Liver (tissue), 10 donors: ENCODE measurements at places on chromosomes 5 and 9. TPM values are rescaled to one million over a fixed set of nuclear protein-coding genes. Genes with fewer than 3 reads are reported as not detected.

PPP2R2B gene
- total RNA-seq: 0.50 TPM

CDHR2 gene
- total RNA-seq: 11.4 TPM

CEL gene
- total RNA-seq: 0.25 TPM

PCDHA5 gene
- total RNA-seq: not detected

SPAG8 gene
- 0.56 TPM for total RNA-seq

CYLC2 gene
- total RNA-seq: not detected

CBY3 gene
- not detected for total RNA-seq

IQGAP2 gene
- 92.8 TPM for total RNA-seq

CCDC192 gene
- not detected for total RNA-seq

INSL4 gene
- total RNA-seq: not detected

FAM151B gene
- total RNA-seq: 3.0 TPM

PCA3 gene
- total RNA-seq: 0.92 TPM

PRXL2C gene
- total RNA-seq: 2.8 TPM

CATSPER3 gene
- total RNA-seq: 0.28 TPM

LVRN gene
- total RNA-seq: 0.17 TPM

DNA sequence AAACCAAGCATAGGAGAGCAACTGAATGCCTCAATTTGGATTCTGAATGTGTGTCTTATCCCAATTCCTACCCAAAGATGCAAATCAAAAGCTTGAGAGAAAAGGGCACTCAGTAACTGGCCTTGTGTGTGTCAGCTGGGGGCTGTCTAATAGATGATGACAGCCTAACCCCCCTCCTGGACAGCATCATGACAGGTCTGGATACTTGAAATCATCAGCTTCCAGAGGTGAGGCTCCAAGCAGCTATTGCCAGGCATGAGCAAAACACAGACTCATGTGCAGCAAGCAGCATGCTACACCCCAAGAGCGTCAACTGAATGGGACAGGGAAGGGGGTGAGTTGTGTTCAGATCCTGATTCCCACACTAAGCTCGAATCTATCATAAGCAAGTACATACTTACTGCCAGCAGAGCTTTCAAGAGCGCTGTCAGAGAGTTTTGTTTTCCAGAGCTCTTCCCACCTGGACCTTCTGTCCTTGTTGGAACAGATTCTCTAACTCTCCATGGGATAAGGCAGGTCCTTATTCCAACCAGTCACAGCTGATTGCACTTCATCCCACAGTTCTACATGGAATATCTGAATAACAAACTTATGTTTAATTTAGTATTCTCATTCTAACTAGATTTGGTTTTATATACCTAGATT, 467.5 kb downstream of the DTWD2 start:
- no peaks in the 10 kb centered on the region for H3K27me3 ChIP-seq
- H3K4me1 ChIP-seq: no peaks in the 10 kb centered on the region
- no peaks in the 10 kb centered on the region for H3K36me3 ChIP-seq

DNA sequence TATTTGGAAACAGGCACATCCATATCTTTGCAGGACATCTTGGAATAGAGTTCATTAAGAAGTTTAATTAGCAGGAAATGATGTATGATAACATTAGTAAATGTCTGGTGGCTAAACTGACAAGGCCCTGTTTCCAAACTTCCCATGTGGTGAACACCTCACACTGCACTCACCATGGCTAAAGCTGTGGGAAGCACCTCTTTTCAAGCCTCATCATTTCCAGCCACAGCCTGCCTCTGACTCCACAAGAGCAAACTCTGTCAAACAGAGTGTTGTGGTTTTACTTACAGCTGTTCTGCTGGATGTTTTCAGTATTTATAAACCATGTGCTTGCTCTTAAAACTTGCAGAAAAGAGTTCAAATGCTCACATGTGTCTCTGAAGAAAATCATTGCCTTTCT, 14.9 kb upstream of the NDUFB6 start:
- H3K4me3 ChIP-seq: no peak overlapping the region
- no peaks in the 10 kb centered on the region for H3K27me3 ChIP-seq
- H3K27ac ChIP-seq: no peak overlapping the region

DNA sequence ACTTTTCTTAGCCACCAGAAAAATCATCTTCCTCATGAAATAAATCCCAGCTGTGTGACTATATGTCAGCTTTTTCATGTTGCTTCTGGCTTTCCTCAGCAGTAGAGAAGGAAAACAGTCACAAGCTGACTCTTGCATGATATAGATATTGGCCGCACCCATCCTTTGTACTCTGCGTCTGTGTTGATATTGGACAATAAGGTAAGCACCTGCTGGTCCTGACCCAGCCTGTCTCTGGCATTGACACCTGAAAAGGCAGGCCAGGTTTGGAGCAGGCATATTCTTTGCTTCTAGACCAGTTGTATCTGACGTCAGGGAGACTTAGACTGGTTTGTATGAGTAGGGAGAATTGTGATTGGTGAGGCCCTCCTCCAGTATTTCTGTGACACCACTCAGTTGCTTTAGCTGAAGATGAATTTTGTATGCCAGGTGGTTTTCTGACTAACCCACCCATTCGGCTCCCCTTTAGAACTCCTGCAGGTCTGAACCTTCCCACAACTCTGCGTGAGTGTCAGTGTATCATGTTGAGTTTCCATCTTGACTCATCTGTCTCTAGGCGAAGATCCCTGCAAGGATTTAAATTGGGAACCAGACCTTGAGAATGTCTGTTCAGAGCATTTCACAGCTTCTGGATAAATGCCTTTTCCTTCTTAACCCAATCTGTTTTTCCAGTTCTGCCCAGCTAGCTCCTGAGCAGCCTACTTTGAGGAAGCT, 151.2 kb upstream of the RUSC2 start:
- no peak for DNase-seq
- no peaks in the 10 kb centered on the region for H3K4me1 ChIP-seq
- no peak overlapping the region for H3K27ac ChIP-seq

GRCh38 chr5:2353871-2354440, 397.5 kb downstream of the IRX2 start:
- DNase-seq: no peak
- H3K4me3 ChIP-seq: no peak overlapping the region
- H3K4me1 ChIP-seq: peaks cover 2% of the 10 kb centered on the region

- H3K27ac ChIP-seq: no peak overlapping the region
- no peaks in the 10 kb centered on the region for H3K4me1 ChIP-seq
- no peaks in the 10 kb centered on the region for H3K27me3 ChIP-seq
- H3K36me3 ChIP-seq: no peaks in the 10 kb centered on the region
- no peak for DNase-seq
These were observed 41.3 kb upstream of the SV2C start for GRCh38 chr5:76041863-76042262.

DNA sequence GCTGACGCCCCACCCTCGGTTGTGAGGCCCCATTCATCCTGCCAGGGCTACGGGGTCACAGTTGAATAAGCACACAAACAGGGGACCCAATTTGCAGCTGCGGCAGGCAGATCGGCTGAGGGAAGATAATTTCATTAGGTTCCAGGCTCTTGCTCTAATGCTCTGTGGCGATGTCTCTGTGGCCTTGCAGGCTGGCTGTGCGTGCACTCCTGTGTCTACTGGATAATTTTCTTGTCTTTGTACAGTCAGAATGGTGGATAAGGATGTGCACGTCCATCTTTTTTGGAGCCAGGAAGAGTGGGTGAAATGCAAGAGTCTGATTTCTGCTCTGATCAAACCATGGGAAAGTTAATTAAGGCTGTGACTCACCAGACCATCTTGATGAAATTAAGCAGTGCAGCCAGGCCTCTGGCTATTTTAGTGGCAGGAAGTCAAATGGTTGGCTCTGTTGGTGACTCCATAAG, 39.2 kb downstream of the NSG2 start:
- H3K27ac ChIP-seq: no peak overlapping the region
- no peaks in the 10 kb centered on the region for H3K4me1 ChIP-seq
- DNase-seq: no peak
- H3K36me3 ChIP-seq: no peaks in the 10 kb centered on the region

GRCh38 chr5:133927300-133928180, 40.9 kb downstream of the C5orf15 start:
- no peak overlapping the region for H3K27ac ChIP-seq
- peaks cover 11% of the 10 kb centered on the region for H3K4me1 ChIP-seq
- no peaks in the 10 kb centered on the region for H3K36me3 ChIP-seq
- no peak overlapping the region for H3K4me3 ChIP-seq
- H3K27me3 ChIP-seq: no peaks in the 10 kb centered on the region
- no peak for DNase-seq

DNA sequence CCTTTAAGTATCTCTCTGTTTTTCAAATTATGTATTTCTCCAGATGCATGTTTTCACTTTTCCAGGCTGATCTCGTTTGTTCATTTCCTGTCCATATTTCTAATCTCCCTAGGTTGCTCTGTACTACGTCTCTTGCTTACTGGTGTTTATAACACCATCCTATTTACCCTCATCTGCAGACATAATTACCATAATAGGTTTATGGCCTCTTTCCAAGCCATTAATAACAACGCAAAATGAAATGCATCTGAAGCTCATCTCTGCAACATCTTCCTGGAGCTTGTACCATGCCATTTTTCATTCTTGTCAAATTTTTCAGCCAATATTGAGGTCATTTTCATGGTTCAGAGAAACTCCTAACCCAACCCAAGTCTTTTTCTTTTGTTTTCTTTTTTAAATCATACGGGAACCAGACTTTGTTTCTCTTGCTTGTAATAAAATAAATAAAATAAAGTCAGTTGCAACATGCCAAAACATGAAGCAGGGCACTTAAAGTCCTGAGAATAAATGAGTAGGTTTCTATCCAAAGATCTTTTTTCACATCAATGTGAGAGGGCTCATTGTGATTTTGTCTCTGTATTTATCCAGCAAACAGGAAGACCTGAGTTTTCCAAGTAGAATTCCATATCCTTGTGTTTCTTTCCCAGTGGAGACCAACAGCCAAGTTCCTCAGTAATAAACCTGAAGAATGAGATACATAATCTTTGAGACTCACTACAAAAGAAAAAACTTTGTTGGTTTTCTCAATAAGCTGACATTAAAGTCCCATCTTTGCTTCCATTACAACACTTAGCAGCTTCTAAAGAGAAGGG, 37.0 kb downstream of the DPYSL3 start:
- H3K36me3 ChIP-seq: no peaks in the 10 kb centered on the region
- H3K27ac ChIP-seq: no peak overlapping the region
- no peaks in the 10 kb centered on the region for H3K27me3 ChIP-seq
- no peak for DNase-seq

- H3K27ac ChIP-seq: no peak overlapping the region
- DNase-seq: no peak
- no peaks in the 10 kb centered on the region for H3K36me3 ChIP-seq
- no peaks in the 10 kb centered on the region for H3K4me1 ChIP-seq
- H3K4me3 ChIP-seq: no peak overlapping the region
These were observed 338.4 kb downstream of the DNAH5 start for GRCh38 chr5:13606051-13606450.

- DNase-seq: no peak
- H3K4me1 ChIP-seq: no peaks in the 10 kb centered on the region
- H3K36me3 ChIP-seq: no peaks in the 10 kb centered on the region
- H3K27ac ChIP-seq: no peak overlapping the region
- H3K4me3 ChIP-seq: no peak overlapping the region
These were observed 105.0 kb upstream of the ALDH1B1 start for GRCh38 chr9:38287420-38287985.

- H3K27me3 ChIP-seq: no peaks in the 10 kb centered on the region
- no peaks in the 10 kb centered on the region for H3K4me1 ChIP-seq
- DNase-seq: no peak
- H3K36me3 ChIP-seq: no peaks in the 10 kb centered on the region
- H3K27ac ChIP-seq: no peak overlapping the region
- no peak overlapping the region for H3K4me3 ChIP-seq
These were observed 111.0 kb upstream of the PTCH1 start for GRCh38 chr9:95627802-95628201.

GRCh38 chr9:109512170-109512756, 14.2 kb upstream of the PTPN3 start:
- DNase-seq: no peak
- peaks cover under 1% of the 10 kb centered on the region for H3K4me1 ChIP-seq
- H3K27ac ChIP-seq: no peak overlapping the region
- H3K36me3 ChIP-seq: no peaks in the 10 kb centered on the region

DNA sequence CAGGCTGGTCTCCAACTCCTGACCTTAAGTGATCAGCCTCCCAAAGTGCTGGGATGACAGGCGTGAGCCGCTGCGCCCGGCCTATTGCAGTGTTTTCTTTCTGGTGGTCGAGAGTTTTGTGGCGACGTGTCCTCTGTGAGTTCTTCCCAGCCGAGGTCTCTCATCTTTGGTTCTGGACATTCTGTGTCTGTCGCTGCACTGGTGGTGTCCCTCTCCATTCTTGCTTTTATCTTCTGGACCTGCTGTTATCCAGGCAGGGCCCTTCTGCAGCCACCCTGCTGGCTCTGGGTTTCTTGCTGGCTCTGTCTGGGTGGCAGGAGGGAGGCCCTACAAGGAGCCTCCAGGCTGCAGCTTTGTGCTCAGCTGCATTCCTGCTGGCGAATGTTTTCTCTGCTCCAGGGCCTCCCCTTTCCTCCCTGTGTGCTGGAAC, 49.1 kb upstream of the EXOC3 start:
- no peak overlapping the region for H3K4me3 ChIP-seq
- no peaks in the 10 kb centered on the region for H3K27me3 ChIP-seq
- no peak overlapping the region for H3K27ac ChIP-seq
- H3K36me3 ChIP-seq: no peaks in the 10 kb centered on the region
- no peak for DNase-seq

DNA sequence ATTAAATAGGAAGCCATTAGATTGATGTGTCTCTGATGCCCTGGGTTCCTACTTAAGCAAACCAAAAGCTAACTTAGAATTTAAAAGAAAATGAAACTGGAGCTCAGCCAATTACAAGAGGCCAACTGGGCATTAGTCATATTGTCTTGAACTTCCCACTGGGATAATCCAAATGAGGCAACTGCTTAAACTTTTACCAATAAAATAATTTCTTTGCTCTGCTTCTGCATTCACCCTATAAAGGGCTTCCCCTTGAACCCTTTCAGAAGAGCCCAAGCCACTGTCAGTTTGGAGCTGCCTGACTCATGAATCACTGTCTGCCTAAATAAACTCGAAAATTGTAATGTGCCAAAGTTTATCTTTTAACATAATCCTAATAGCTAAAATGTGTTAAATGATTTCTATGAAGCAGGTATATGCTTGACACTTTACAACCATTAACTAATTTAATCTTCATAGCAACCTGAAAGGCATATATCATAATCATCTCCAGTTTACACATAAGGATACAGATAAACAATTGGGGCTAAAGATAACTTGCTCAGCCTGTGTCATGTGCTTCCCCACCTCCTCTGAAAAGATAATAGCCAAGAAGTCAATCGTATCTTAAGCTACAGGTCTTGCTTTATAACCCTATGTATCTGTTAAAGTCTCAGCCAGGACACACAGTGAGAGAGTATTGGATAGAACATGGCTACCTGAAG, 11.5 kb downstream of the GPR150 start:
- H3K4me1 ChIP-seq: no peaks in the 10 kb centered on the region
- no peak overlapping the region for H3K4me3 ChIP-seq

DNA sequence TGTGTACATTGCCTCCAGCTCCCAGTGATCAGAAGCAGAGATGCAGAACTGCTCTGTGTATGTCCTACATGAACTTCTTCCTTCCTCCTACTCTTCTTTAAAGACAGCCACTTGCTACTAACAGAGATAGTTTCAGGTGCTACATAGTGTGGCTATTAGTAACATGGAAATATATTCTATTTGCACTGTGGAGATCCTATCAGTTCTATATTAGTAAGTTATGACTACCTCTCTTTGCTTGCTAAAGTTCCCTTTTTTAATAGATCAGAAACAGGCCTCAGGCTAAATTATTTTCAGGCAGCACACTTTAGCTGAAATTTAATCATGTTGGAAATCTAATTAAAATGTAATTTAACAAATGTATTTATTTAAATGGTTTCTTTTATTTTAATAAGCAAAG, 64.4 kb upstream of the TNFSF8 start:
- DNase-seq: no peak
- no peaks in the 10 kb centered on the region for H3K4me1 ChIP-seq
- no peaks in the 10 kb centered on the region for H3K36me3 ChIP-seq
- H3K27ac ChIP-seq: no peak overlapping the region
- H3K27me3 ChIP-seq: no peaks in the 10 kb centered on the region
